Glutamatergic neuron (in vitro differentiated cells): ENCODE measurements at places on chromosomes 3 and 15. TPM values are rescaled to one million over a fixed set of nuclear protein-coding genes. Genes with fewer than 3 reads are reported as not detected.
A peak's percentile ranks its signal among the peaks of the same experiment; 100 is the strongest.

DHFR2 gene
- 3.5 TPM for total RNA-seq

LMAN1L gene
- total RNA-seq, result not detected

CYP1A2 gene
- total RNA-seq, result not detected

GPR87 gene
- not detected for total RNA-seq

GBE1 gene
- total RNA-seq, result 11.3 TPM

CHRD gene
- 47.1 TPM for total RNA-seq

ITIH4 gene
- total RNA-seq, result 8.0 TPM

ITGA11 gene
- total RNA-seq, result 0.22 TPM

BCL6 gene
- 2.5 TPM for total RNA-seq

- DNase-seq, result no peak
Observed at GRCh38 chr3:44862226-44862637, 520 bp downstream of the TMEM42 start.

- peak; percentile 48 for DNase-seq
Observed at GRCh38 chr15:81106560-81106959, 27.5 kb upstream of the CFAP161 start.

- DNase-seq, result no peak
Observed at GRCh38 chr3:21062831-21063294, 688.1 kb downstream of the ZNF385D start.

DNA sequence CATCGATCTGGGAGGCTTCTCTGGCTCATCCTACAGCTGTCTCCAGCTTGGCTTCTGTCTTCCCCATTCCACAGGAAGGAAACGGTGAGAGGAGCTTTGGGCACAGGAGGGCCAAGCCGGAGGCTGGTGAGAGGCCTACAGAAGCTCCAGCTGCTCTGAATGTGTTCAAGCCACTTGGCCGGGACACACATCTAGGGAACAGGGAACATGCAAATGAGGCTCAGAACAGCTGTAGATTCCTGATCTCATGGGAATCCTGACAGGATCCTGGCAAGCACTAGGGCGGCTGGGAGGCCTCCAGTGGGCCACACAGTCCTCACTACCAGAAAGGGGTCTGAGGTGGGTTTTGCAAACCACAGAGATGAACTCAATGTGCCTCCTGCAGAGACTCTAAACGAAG, 13.7 kb downstream of the SEMA5B start:
- no peak for DNase-seq

DNA sequence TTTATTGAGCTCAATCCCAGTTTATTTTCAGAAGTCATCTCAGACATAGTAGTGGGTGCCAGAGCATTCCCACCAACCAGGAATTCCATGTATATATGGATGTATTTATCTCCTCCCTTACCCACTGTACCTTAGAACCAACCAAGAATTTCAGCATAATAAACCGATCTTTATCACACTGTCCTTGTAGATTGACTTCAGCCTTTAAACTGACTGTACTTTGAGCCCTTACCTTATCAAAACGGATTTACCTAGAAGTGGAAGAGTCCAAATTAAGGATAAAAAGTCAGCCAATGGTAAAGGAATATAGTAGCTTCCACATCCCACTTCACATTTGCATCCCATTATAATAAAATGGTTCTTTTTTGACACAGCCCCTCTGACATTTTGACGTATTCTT, 37.9 kb downstream of the GATM start:
- DNase-seq, result no peak

DNA sequence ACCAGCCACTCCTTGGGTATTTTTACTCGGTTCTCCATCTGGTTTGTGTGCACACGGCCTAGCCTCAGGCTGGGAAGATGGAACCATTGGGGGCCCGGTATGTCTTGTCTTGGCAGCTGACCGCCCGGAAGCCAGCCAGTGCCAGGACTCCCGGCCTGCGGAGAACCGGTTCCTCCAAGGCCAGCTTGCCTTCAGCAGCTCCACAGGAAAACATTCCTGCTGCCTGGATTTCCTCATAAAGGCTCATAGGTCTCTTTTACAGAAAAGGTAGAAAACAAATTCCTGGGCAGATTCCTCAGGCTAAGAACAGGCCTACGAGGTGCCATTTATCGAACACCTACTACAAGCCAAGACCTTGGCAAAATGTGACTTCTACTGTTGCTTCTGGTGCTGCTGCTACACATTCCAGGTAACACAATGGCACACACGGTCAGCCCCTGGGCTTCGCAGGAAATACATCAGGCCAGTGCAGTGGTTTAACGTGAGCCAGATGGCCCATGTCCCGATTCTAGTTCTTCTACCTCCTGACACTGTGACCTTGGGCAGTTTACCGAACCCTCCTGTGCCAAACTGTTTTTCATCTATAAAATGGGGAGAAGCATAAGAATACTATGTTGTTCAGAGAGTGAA, 141.8 kb downstream of the OPA1 start:
- DNase-seq, result no peak

DNA sequence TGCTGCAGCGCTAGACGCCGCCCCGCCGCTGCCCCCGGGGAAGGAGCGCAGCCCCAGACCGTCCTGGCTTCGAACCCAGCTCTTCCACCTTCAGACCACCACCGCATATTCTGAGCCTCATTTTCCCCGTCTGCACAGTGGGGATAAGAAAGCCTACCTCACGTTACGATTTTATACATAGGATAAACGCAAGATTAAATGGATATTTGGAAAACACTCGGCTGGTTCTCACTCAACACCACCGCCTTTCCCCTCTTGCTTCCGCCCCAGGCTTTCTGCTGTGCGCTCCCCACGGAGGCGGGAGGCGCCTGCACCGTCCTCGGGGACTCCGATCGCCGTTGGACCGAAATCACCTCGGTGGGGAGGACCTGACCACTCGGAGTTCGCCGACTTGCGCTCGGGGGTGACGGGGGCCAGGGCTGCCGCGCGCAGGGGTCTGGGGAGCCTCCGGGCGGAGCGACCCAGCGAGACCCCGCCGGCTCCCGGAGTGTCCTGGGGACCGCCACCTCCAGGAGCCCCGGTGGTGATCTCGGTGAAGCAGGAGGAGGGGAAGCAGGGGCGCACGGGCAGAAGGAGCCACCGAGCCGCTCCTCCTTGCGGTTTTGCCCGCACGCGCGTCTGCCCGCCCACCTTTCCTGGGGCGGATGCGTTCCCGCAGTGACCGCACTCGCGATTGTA, 4.0 kb downstream of the FBXL22 start:
- peak; percentile 52 for DNase-seq

DNA sequence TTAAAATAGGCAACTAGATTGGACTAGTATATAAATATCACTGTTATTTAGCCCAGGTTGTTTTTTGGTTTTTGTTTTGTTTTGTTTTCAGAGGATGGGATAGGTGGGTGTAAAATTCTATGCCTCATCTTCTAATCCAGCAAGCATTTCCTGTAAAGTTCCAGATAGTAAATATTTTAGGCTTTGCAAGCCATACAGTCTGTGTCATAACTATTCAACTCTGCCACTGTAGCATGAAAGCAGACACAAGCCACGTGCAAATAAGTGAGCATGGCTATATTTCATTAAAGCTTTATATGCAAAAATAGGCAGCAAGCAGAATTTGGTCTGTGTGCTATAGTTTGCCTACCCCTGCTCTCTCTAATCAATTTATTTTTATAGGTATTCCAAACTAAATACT, 657.3 kb upstream of the TGFBR2 start:
- no peak for DNase-seq

DNA sequence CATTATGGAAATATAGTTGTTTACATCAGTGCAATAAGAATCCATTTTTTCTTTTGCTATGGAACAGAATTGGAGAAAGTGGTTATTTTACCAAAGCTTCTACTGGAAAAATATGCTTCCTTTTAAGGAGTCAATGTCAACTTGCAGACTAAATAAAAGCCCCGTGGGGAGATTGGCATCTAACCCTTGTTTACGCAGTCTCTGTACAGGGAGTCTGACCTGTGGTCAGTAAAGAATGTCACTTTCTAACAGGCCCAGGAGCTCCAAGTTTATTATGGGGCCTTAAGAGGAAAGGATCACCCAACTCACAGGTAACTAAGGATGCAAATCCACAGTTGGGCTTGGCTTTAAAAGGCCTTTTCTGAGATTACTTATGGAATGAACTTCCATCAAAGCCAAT, 1751.2 kb downstream of the SI start:
- no peak for DNase-seq

- no peak for DNase-seq
Observed at GRCh38 chr3:49812916-49813496, 747 bp downstream of the UBA7 start.

DNA sequence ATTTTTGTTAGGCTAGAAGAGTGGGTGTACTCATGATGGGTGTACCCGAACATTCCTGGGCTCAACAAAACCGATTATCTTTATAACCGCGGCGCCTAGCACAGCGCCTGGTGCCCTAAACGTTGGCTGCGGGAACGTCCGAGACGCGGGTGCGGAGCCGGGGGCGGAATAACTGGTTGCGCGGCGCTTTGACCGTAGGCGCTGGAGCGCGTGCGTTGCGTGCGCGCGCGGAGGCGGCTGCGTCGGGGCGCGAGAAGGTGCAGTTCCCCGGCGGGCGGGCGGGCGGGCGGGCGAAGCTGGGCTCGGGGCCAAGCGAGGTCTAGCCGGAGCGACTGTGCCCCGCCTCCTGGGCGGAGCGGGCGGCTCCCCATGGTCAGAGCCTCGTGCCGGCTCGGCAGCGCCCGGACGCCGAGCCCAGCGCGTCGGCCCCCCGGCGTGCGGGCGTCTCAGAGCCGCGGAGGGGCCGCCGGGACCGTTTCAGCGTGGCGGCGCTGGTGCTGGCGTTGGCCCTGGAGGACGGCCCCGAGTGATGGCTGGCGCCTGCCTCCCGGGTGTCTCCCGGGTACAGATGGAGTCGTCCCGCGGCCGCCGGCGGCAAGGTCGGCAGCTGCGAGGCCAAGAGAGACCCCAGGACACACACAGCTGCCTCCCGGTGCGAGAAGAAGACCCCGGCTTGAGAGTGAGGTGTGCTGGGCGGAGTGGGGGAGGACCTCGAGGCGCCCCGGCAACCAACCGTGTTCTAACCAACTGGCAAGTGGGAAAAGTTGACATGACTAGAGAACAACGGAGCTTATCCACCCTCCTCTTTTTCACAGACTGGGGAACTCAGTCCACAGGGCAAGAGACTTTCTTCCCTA, at the start of gene PLAAT1:
Gene PLAAT1, plus strand, starts transcription at position 373 of the 857 bp plus-strand sequence. CDS start 14,429 bp downstream, outside the sequence.
- peak; percentile 82 for DNase-seq

- DNase-seq, result no peak
Observed at GRCh38 chr3:177467247-177467985, 270.1 kb upstream of the TBL1XR1 start.

- DNase-seq, result no peak
Observed at GRCh38 chr3:134034005-134034785, 4.5 kb upstream of the SLCO2A1 start.

DNA sequence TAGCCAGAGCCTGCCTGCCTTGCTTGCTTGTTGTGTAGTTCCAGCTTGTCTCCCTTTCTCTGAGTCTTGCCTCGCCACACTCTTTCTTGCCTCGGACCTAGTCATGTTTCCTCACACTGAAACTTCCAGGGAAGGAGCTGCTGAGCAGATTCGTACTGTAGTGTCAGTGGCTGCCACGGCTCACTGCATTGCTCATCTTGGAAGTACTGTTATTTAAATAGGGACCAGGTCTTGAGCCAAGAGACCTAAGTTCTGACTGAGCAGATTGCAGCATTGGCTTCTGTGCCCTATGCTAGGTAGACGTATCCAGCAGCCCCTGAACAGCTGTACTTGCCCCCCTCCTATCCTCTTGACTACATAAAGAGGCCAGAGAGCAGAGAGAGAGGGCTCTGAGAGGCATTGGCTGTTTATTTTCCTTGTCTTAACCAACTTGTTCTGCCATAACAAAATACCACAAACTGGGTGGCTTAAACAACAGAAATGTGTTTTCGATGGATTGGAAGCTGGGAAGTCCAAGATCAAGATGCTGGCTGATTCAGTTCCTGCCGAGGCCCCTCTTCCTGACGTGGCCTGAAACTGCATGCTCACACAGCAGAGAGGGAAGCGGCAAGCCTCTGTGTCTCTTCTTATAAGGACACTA, 5.8 kb upstream of the RARRES1 start:
- no peak for DNase-seq

- DNase-seq, result no peak
Observed at GRCh38 chr3:17946619-17947018, 204.2 kb upstream of the TBC1D5 start.

GRCh38 chr15:38720893-38721567, 156.4 kb upstream of the RASGRP1 start:
- no peak for DNase-seq

GRCh38 chr15:85500729-85501128, 120.3 kb downstream of the AKAP13 start:
- DNase-seq, result no peak

DNA sequence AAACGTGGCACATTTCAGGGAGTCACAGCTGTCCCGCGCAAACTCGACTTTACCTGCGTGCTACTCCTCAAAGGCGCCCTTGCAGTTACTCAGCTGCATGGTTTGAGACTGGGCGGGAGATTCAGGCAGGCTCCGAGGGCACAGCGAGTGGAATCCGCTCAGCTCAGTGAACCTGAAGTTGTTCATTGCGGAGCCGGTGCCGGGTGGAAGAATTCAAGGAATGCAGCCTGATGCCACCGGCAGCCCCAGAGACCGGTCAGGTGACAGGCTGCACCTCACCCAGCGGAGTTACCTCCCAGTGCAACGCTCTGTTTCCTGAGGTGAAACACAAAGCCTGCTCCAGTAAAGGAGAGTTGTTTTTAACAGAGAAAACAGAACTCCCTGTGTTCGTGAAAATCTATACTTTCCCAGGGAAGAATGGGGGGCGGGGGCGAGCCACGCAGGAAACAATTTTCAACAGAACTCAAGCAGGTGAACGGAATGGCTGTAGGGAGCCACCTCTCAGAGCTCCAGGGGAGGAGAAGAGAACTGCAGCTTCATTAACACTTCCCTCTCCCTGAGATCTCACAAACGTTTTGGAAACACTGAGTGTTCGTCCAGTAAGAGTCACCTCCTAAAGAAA, 3.8 kb downstream of the VEPH1 start:
- peak; percentile 14 for DNase-seq

DNA sequence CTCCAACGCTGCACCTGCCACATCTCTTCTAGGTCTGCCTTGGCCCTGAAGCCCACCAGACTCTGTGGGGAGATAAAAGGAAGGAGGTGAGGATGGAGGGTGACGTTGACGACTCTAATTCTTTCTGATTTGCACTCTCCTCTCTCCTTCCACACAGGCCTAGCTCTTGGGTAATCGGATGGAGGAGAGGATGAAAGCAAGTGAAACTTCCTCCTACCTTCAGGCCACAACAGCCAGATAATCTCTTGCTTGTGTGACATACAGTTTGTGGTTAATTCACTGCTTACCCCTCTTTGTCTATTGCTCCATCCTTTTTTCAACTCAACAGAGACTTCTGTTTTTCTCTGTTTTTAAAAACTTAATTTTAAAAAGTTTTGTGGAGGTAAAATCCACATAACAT, 208.1 kb downstream of the SV2B start:
- DNase-seq, result no peak

- DNase-seq, result no peak
Observed at GRCh38 chr3:33795856-33796536, 2.4 kb upstream of the PDCD6IP start.
